Foreskin keratinocyte (primary cell): ENCODE measurements at places on chromosomes 6 and 20. TPM values are rescaled to one million over a fixed set of nuclear protein-coding genes. Genes with fewer than 3 reads are reported as not detected.

DNA sequence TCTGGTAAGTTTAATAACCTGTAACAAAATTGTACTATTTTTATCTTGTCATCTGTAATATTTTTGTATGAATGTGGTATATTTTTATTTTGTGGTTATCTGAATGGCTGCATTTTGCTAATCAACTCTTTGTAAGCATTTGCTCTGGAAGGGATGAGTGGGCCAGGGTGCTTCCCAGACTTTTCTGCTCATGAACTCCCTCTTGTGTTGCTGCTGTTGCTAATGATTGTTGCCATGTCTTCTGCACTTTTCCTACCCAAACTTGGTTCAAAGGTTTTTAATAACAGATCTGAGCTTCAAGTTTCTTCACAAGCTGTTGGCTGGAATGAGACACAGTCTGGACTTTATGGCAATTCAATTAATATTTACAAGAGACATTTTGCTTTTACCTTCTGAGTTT, 1005.7 kb downstream of the HACE1 start:
- no peak for DNase-seq

The CST4 gene
- not detected in 2 replicates for total RNA-seq

The UNC5CL gene
- total RNA-seq: 0.17 and 0.28 TPM in 2 replicates

- no peak for DNase-seq
Observed at GRCh38 chr6:129828229-129828628, 32.9 kb downstream of the TMEM244 start.

DNA sequence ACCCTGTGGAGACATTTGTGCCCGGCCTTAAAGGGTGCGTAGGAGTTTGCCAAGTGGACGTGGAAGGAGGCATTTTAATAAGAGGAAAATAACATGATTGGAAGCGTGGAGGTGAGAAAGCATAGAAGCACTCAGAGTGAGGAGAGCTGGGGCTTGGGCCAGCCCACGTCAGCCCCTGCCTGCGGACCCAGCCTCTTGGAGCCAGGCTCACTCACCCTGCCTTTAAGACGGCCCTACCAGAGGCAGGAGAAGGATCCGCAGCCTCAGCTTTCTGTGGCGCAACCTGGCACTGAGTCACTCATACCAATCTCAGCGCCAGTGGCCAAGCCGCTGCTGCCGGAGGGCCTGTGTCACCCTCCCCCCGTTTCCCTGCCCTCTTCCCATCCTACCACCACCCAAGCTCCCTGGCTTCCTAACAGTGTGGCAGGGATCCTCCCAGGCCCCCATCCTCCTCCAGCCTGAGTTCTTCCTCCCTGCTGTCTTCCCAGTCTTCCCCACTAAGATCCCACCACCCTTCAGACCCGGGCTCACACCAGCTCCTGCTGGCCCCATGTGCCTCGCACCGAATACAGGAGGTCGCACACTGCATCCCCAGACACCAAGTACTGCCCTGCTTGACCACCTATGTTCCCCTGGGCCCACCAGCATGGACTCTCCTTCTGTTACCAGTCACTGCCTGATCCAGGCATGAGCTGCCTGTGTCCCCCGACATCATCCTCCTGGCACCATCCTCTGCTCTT, 285.2 kb downstream of the UST start:
- no peak for DNase-seq

GRCh38 chr20:1665345-1665744, 7.8 kb upstream of the SIRPG start:
- DNase-seq: no peak

DNA sequence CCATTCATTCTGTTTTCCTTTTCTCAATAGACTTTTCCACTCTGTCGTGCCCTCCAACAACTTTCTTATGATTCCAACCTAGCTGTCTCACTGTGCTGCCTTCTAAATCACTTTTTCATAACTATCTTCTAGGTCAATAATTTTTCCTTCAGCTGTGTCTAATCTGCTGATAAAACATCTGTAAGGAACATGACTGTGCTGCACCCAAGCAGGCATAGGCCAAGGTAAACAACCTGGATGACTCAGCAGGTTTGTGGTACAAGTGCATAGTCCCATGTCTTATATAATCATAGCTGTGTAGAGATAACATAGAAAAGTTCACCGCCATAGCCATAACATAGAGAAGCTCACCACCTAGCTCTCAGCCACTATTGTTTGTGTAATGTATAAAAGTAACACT, 332.3 kb downstream of the PLCB1 start:
- no peak for DNase-seq

GRCh38 chr6:38498085-38498484, 141.6 kb downstream of the BTBD9 start:
- DNase-seq: no peak

The ZNF334 gene
- 3.7 and 4.5 TPM in 2 replicates for total RNA-seq

DNA sequence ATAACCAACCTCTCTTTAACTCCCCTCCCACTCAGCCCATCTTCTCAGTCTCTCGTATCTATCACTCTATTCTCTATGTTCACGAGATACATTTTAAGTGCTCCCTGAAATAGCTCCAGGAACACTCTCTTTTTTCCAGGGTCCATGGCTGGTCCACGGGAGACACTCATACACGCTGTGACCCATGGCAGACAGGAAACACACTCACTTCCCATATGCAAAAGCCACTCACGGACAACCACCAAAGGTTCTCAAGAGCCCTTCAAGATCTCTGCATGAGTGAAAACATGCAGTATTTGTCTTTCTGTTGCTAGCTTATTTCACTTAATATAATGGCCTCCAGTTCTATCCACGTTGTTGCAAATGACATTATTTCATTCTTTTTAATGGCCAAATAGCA, 71.4 kb upstream of the PCSK2 start:
- DNase-seq: no peak

- DNase-seq: no peak
Observed at GRCh38 chr6:106895703-106896040, 78.9 kb downstream of the CD24 start.

The CASS4 gene
- total RNA-seq: not detected in 2 replicates

- no peak for DNase-seq
Observed at GRCh38 chr20:1263853-1264252, 2.2 kb upstream of the SNPH start.

GRCh38 chr20:61353261-61354000, 101.4 kb downstream of the CDH4 start:
- peak; percentile 42 for DNase-seq

DNA sequence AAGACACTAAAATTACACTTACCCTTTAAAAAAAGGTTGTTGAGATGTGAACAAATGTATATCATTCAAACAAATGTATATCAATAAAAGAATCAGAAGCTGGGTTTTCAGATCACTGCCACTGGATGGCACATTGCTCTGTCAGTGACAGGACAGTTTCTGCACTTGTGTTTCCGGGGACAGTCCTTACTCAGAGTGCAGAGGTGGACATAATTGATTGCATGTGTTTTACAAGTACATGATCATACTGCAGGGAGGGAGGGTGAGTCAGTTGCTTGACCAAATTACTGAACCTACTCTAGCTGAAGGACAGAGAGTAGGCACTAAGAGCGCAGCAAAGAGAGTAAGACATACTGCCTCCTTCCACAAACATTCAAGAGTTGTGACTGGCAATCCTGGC, 302.3 kb downstream of the TENT5A start:
- no peak for DNase-seq

DNA sequence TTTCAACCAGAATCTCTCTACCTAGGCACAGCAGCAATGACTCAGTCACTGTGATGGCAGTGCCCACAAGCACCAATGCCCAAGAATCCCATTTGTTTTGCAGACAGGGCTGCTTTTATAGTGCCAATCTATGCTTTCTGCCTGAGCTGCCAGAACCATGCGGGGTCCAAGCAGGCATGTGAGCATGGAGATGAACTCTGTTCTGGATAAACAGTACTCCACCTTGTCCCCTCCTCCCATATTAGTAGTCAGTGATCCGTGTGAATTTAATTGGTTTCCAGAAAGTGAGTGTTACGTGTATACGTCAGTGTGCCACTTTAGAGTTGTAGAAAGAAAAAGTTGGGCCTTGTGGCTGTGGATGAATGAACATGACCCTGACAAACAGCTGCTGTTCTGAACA, 79.4 kb downstream of the SASH1 start:
- no peak for DNase-seq

- no peak for DNase-seq
Observed at GRCh38 chr6:43990627-43991619, 136.3 kb downstream of the MRPL14 start.

DNA sequence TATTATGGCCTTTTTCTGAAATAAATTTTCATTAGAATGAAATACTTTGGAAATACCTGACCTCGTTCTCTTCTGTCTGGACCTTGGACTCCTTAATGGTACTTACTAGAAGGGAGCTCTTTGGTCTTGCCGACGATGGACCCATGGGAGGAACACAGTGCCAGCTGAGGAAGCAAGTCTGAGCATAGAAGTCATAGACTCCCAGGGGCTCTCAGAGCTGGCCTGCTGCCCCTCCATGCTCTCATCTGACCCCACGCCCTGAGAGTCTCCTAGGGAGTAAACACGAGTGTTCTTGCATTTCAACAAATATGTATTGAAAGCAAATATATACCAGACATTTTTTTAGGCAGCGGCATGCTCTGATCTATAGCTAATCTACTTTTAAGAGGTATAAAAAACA, 87.8 kb downstream of the PLEKHG1 start:
- DNase-seq: no peak

- no peak for DNase-seq
Observed at GRCh38 chr6:7703148-7703680, 22.7 kb upstream of the BMP6 start.

- DNase-seq: no peak
Observed at GRCh38 chr6:28134015-28134414, 7.7 kb upstream of the ZKSCAN8 start.

- no peak for DNase-seq
Observed at GRCh38 chr6:149544646-149545257, 1.1 kb downstream of the PPIL4 start.

GRCh38 chr6:148398244-148398643, 55.6 kb downstream of the SASH1 start:
- DNase-seq: no peak

DNA sequence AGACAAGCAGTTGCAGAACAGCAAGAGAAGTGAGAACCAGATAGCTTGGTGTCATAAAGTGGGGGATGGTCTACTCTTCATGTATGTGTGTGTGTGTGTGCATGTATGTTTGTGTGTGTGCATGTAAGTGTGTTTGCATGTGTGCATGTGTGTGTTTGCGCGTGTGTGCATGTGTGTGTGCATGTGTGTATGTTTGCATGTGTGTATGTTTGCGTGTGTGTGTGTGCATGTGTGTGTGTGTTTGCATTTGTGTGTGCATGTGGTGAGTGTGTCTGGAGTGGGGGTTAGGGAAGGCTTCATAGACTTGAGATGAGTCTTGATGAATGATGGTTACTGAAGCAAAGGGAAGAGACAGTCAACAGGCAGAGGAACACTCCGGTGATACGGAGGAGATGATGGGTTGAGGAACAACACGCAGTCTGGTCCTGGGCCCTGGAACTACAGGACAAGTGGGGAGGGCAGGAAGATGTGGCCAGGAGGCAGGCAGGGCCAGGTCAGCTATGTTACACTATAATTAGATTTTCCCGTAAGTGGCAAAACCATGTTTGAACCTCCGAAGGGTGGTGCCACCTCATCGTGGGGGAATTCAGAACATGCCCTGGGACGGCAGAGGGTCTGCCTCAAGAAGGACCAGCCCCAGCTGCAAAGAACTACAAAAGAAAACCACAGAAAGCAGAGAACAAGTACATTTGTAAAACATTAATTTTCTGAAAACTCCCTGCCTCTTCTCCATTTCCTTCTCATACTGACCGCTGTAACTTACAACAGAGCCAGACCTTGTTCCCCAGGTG, 38.7 kb upstream of the PDE10A start:
- no peak for DNase-seq

DNA sequence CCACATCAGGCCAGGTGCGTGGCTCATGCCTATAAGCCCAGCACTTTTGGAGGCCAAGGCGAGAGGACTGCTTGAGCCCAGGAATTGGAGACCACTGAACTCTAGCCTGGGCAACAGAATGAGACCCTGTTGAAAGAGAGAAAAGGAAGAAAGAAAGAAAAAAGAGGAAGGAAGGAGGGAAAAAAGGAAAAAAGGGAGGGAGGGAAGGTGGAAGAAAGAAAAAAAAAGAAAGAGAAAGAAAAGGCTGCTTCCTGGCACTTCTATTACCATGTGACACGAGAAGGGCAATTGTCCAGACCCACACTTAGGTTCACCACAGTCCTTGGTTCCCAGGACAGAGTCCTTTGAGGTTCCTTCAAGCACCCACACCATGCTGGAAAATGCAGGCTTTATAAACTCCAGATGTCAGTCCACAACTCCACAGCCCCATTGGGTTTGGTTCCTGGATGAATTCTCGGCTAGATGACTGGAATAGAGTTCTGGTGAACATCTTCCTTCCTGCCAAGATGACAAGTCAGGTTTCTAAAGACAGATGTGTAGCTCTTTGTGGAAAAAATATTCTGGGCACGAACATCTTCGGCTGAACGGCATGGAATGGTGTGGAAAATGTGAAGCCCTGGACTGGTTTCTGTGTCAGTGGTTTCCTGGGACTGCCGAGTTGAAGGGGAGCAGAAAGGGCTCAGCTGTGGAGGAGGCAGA, 32.5 kb downstream of the NT5E start:
- DNase-seq: no peak

The TUBB2B gene
- 1.2 TPM in 1 of 2 replicates, not detected in the other for total RNA-seq

The SMLR1 gene
- not detected in 2 replicates for total RNA-seq

The LCA5 gene
- 1.9 and 2.4 TPM in 2 replicates for total RNA-seq

GRCh38 chr20:60868316-60868891, 383.7 kb upstream of the CDH4 start:
- DNase-seq: no peak

- no peak for DNase-seq
Observed at GRCh38 chr6:50112981-50113857, 63.5 kb upstream of the DEFB112 start.

- no peak for DNase-seq
Observed at GRCh38 chr20:39941245-39941644, 747.8 kb downstream of the MAFB start.

DNA sequence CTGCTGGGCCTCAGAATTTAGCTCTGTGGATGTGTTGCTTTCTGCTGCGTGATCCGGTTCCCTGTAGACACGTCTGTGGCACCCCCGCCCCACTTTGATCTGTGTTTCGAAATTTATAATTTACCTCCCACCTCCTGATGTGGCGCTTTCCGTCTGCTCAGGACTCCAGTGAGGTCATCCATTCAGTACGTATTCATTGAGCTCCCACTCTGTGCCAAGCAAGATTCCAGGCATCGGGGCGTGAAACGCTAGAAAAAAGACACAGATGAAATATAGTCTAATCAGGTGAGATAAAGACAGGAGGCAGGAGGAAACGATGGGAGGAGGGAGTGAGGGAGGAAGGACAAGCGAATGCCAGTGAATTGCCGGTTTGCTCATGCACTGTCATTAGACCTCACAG, 431.9 kb upstream of the SULF2 start:
- no peak for DNase-seq

- DNase-seq: no peak
Observed at GRCh38 chr6:34142061-34142998, 3.6 kb downstream of the GRM4 start.

The GSTA1 gene
- not detected in 2 replicates for total RNA-seq
